ENCODE measurements at places on chromosomes 12 and 14. TPM values are rescaled to one million over a fixed set of nuclear protein-coding genes. Genes with fewer than 3 reads are reported as not detected.
A peak's percentile ranks its signal among the peaks of the same experiment; 100 is the strongest.

OR4E2 gene
- total RNA-seq: not detected

BDKRB2 gene
- total RNA-seq: 50.4 TPM

USP44 gene
- 8.0 TPM for total RNA-seq

NTS gene
- not detected for total RNA-seq

PTPN21 gene
- total RNA-seq: 55.7 TPM

CFAP251 gene
- total RNA-seq: 3.8 TPM

IFNG-AS1 gene
- total RNA-seq: 0.27 TPM

SLC6A15 gene
- total RNA-seq: 0.58 TPM

CCDC177 gene
- not detected for total RNA-seq

ARL1 gene
- total RNA-seq: 80.6 TPM

PRIMA1 gene
- 73.3 TPM for total RNA-seq

MDGA2 gene
- total RNA-seq: not detected

TAS2R46 gene
- total RNA-seq: 2.8 TPM

GRCh38 chr14:26021759-26022158 lies 576.1 kb downstream of the NOVA1 start:
- no peak for DNase-seq

- DNase-seq: no peak
Measured at GRCh38 chr14:25237845-25238244, 187.9 kb upstream of the STXBP6 start.

DNA sequence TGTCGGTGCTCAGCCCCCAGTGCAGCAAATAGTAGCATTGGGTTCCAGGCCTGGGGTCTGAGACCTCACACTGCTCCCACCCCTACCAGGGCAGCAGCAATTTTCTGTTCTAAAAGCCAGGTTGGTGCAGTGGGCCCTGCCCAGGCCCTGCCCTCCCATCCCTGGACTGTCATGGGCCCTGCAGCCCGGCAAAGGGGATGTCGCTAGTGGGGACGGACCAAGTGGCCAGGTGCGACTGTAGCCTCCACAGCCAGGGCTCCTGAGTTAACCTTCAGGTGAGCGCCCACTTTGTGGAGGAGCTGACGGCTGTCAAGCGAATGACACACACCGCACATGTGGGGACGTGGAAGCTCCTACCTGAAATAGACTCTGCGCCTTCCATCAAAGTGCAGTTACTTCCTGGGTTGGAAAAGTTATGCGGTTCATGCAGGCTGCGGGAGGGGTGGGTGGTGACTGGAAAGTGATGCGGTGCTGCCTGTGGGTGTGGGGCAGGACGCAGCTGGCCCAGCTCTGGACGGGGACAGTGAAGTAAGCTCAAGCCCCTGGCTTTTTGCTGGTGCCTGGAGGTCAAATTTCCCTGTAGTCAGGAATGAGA lies 1.5 kb downstream of the INF2 start:
- no peak for DNase-seq

GRCh38 chr14:105315211-105315721 lies 718 bp downstream of the PACS2 start:
- DNase-seq: no peak

GRCh38 chr14:94805680-94806288 lies 35.9 kb upstream of the GSC start:
- no peak for DNase-seq

GRCh38 chr12:51677284-51677968 lies 86.4 kb downstream of the SCN8A start:
- no peak for DNase-seq

DNA sequence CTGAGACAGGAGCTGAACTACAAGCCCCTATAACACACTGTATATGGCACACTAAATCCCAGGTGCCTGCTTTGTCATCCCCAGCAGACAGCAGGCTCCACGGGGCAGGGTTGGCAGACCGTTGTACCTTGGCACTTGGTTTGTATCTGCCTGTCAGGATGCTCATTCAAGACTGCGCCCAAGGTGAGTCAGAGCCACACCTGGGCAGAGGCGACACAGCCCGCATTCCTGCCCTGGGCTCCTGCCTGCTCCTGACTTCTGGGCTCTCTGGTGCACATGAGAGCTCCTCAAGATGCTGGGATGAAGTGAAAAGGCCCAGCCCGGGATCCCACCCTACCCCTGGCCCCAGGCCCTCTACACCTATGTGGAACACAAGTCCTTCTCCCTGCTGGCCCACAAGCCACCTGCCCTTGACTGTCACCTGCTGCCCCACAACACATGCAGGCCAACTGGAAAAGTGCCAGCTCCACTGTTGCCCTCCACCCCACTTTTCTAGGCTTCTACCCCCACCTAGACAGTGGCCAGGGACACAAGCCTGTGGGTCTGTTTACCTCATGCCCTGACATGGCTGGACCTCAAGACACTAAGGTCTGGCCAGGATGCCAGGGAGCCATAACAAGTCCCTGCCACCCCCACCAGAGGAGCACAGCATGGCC lies 30.8 kb upstream of the PNMA1 start:
- DNase-seq: no peak

DNA sequence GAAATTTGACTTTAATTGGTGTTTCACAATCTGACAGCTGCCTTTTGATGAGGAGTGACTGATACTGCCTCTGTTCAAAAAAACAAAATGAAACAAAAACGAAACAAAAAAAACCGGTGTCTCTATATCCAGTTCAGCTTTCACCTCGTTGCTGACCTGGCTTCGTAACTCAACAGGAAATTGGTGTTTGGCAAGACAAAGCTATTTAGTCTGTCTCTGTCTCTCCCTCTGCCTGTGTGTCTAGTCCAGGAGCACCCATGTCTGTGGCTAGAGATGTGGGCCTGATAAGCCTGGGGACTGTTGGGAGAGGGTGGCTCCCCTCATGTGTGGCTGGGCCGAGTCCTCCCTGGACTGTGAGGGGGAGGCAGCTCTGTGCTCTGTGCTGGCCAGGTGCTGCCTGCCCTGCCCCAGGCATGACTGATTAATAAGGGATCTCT lies 11.3 kb downstream of the CACNA1C start:
- DNase-seq: no peak

- no peak for DNase-seq
Measured at GRCh38 chr12:102371165-102371564, 109.2 kb downstream of the IGF1 start.

GRCh38 chr12:127896661-127897060 lies 370.3 kb upstream of the TMEM132C start:
- DNase-seq: no peak

GRCh38 chr14:67987606-67988005 lies 168.0 kb downstream of the RAD51B start:
- DNase-seq: no peak

GRCh38 chr12:97148941-97149559 lies 242.0 kb downstream of the NEDD1 start:
- peak; percentile 64 for DNase-seq

GRCh38 chr12:120710031-120710804 lies at the start of gene UNC119B:
Gene UNC119B, plus strand, starts transcription at chr12:120710458. Its CDS starts 17 bp downstream, at chr12:120710475.
- peak; percentile 87 for DNase-seq

DNA sequence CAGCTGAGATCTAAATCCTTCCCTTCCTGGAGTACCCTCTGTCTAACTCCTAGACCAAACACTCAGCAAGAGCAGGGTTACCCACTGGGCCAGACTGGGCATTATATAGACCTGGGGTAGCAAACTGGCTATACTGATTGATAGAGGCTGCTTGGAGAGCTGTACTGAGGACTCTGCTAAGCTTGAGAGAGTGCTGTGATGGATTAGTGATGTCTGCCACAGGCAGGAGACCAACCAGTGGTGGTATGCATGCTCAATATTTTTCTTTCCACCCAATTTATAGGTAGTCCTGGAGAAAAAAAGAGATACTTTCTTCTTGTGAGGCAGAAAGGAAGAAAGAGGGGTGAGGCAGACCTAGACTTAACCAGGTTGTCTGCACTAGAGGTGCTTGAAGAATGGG lies 33.3 kb downstream of the DTX1 start:
- no peak for DNase-seq

- DNase-seq: no peak
Measured at GRCh38 chr12:14317362-14318146, 47.9 kb upstream of the ATF7IP start.

DNA sequence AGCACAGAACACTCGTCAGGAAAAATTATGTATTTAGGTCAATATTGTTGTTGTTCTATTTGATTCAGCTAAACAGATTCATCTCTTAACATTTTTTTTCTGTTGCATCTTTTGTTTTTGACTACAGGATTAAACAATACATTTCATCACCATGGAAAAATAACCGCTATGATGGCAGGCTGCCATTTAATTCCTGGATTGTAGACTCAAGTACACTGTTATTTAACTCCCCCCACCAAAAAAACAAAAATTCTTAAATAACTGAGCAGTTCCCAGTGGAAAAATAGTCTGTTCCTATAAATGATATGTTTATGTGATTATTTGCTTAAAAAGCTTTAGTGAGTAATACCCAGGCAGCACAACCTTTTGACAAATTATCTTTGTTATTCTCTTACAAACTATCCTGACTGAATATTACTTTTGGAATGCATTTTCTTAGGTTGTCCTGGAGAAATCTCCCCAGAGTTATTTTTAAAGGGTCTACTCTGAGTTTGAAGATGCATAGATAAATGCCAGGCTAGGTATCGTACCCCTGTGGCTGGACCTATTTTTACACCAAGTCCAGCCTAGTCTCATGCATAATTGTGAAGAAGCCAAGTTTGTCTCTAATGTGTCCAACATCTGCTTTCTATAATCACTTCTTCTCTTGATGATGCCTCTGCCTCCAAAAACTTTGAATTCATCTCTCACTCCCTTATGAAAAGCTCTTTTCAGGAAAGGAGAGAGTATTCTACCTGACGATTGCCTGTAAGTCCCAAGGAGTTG lies 3.7 kb downstream of the KERA start:
- DNase-seq: no peak

DNA sequence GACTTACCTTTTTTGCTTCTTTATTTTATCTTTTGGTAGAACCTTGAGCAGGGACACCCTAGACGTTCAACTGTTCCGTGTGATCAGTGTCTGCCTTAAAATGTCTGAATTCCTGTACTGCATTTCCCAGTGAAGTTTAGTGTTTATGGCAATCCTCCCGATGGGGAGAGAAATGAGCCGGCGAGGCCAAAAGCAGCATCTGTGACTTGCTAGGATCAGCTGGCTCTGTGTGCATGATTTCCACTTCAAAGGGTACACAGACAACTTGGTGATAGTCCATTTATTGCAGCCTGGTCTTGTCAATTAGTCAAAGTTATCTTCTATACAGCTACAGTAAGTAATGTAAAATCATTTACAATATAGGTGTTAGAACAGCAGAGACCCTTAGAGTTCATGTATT lies 768.5 kb downstream of the DIO2 start:
- no peak for DNase-seq

DNA sequence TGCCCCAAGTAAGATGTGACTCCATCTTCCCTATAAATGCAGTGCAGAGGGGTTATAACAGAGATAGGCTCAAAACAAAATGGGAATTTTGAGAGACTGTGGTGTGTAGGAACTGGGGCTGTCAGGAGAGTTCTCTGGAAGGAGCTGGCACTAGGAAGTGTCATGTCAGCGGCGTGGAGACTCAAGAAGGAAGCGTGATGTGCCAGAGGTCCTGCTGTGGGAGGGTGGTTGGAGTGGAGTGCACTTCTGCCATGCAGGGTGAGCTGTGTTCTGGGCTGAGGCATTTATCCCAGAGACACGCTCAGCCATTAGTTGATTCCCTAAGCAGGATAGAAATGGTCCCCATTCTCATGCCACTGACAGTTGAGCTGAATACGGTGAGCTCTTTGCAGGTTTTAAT lies 19.0 kb downstream of the GLT1D1 start:
- DNase-seq: no peak

DNA sequence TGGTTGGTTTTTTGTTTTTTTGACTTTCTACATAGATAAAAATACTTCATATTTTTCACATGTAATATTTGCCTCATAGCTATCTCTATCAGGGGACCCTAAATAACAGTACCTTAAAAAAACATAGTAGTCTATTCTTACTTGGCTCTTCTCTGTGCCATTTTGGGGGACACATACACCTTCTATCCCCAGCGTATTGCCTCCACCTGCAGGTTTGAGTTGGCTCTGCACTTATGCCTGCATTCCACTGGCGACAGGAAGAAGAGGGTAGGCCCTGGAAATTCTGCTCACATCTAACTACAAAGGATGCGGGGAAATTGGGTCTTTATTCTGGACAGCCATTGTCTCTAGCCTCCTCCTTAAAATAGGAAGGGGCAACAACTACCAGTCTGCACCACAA lies 13.8 kb upstream of the IFI27L2 start:
- no peak for DNase-seq

DNA sequence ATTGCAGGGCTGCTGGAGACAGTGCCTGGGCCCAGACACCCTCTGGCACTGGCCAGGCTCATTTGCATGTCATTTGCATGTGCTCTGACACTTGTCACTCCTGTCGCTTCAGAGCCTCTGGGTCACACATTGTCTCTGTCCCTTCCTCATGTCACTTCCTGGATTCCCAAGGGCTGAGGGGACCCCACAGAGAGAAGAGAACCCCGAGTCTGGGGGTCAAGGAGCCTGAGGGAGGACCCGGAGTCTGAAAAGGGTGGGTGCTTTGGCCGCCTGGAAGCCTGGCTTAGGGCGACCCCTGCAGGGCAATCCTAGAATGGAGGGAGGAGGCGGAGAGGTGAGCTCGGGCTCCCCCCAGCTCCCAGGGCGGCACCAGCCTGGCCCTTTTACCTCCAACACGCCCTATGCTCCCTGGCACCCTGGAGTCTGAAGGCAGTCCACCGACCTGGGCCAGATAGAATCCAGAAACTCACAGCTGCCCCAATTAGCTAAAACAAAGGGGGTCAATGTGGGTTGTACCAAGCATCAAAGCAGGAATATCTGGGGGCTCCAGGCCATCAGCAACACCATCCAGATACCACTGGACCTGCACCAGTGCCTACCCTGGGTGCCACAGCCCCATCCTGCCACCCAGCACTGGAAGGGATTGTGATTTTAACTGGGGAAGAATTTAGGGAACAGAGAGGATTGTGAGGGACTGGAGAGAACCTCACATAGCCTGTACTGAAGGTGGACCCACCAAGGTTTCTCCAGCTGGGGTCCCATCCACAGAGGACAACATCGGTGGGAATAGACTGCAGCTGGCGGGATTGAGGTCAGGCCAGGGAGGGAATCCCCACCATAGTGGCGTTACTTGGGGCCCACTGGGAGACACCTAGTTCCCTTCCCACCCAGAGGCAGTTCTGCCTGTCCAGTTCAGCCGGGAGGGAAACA lies 21.8 kb upstream of the KRT78 start:
- peak; percentile 80 for DNase-seq

DNA sequence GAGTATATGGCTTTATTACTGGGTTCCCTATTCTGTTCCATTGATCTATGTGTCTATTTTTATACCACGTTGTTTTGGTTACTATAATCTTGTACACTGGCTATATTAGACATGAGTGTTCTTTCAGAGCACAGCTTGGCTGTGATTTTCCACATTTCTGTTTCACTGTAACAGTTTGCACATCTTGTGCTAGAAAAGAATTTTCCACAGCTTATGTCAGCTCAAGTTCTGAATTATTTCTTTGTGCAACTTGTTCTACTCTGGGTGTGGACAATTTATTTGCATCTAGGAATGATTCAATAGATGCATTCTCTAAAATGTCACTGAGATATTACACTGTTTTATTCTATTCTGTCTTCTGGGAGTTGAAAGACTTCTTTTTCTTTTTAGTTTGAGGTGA lies 28.4 kb upstream of the OR5AU1 start:
- no peak for DNase-seq

DNA sequence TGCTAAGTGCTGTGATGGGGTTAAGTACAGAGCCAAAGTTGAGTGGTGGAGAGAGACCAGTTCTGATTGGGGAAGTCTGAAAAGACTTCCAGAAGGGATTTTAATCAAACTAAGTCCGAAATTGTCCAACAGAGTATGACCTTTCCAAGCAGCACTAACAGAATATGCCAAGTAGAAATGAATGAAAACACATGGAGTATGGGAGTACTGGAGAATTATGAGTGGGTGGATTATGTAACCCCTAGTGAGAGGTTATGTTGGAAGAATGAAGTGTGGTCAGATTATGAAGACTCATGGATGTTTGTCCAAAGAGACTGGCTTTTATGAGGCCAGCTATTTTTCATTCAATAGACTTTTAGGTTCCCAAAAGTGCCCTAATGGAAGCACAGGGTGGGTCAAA lies 94.0 kb upstream of the PLEKHA5 start:
- DNase-seq: no peak
